Fibroblast of villous mesenchyme (primary cell): ENCODE measurements at places on chromosomes 3 and 15.

- DNase-seq = no peak
Measured at GRCh38 chr15:100101426-100102089, 240.2 kb downstream of the ADAMTS17 start.

DNA sequence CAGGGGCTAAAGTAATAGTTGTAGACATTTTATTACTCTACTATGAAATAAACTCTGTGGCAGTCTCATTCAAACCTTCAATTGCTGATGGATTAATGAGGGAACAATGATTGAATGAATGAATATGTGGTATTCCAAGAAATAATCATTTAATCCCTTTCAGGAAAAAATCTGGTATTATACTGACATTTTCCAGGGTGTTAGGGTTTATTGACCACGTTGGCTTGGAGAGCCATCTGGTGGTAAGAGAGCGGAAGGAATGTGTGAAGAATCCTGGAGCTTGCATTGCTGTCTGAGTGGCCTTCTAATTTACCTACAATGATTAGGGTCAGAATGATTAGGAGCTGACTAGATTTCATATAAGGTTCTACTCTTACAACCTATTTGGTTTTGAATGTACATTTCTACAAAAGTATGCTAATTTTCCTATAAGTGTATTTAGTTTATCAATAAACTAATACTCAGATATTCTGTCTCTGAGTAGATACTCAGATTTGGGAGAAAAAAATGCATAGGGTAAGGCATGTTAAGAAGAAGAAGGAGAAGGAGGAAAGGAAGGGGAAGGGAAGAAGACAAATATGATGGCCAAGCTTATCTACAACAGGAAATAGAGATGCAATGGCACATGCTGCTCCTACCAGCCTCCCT, 249.9 kb downstream of the ROBO1 start:
- peak; percentile 24 for DNase-seq

DNA sequence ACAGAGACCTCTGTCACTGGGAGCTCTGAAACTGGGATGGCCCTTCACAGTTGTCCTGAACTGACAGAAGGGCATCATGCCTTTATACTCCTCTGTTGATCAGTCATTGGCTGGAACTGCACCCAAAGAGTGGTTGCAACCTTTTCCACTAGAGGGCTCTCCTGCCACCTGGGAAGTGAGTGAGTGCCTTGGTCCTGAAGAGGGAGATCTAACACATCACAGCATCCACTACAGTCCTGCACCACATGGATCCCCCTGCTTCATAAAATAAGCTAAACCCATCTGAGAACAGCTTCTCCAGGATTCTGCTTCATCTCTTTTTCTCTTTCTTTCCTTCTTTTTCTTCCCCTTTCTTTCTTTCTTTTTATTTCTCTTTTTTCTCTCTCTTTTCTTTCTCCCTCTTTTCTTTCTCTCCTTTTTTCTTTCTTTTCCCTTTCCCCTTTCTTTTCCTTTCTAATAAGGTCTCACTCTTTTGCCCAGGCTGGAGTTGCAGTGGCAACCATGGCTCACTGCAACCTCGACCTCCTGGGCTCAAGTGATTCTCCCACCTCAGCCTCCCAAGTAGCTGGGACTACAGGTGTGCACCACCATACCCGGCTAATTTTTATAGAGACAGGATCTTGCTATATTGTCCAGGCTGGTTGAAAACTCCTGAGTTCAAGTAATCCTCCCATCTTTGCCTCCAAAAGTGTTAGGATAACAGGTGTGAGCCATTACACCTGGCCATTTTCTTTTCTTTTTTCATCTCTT, 42.8 kb upstream of the RAF1 start:
- DNase-seq = peak; percentile 68

- DNase-seq = no peak
Measured at GRCh38 chr3:19970327-19970726, 23.4 kb downstream of the RAB5A start.

- peak; percentile 90 for DNase-seq
Measured at GRCh38 chr3:171028779-171029232, 2.3 kb upstream of the SLC2A2 start.

DNA sequence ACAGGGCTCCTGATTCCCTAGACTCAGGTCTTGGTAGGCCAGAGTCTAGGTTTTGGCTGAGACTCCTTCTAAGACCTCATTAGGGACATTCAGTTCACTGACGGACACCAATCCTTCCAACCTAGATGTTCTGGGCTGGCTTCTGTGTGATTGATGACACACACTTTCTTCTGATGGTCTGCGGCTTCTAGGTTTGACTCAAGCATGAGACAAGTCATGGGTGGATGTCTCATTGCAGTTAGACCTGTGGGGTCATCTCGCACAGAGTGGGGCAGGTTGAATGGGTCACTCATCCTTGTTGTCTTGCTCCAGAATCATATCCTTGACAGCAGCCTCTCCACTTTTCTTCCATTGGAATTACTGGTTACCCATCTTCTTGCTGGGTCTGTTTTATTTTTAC, 35.8 kb downstream of the ARNT2 start:
- DNase-seq = no peak

GRCh38 chr3:195028877-195029606, 241.9 kb downstream of the XXYLT1 start:
- no peak for DNase-seq
